Stimulated activated CD4-positive, alpha-beta T cell treated with anti-CD3 and anti-CD28 coated beads, Interleukin-2, amount 100 ng/mL, for 4 hours (primary cell): ENCODE measurements at places on chromosomes 6 and 20.

DNA sequence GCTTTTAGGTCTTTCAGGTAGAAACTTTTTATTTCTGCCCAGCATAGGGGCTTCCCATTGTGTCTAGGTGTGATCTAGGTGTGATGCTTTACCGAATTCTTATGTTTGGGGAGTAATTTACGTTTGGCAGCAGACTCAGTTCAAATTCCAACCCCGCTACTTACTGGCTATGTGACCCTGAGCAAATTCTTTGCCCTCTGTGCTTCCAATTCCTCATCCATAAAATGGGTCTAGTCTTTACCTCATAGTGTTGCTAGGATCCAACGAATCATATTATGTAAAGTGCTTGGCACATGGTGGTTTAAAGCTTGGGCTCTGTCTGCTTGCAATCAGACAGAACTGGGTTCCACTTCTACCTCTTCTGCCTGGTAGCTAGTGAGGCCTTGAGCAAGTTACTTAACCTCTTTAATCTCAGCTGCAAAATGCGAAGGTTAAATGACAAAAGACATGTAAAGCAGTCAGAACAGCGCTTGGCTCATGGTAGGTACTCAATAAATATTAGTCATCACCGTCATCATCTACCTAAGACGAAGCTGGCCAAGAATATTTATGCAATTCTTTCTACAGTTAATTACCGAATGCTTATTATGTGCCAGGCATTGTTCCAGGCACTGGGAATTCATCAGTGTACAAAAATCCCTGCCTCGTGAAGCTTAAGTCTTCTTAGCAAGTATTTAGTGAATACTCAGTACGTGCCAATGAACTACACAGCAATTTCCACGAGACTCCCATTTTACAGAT lies 1.0 kb downstream of the NSFL1C start:
- DNase-seq: no peak

DNA sequence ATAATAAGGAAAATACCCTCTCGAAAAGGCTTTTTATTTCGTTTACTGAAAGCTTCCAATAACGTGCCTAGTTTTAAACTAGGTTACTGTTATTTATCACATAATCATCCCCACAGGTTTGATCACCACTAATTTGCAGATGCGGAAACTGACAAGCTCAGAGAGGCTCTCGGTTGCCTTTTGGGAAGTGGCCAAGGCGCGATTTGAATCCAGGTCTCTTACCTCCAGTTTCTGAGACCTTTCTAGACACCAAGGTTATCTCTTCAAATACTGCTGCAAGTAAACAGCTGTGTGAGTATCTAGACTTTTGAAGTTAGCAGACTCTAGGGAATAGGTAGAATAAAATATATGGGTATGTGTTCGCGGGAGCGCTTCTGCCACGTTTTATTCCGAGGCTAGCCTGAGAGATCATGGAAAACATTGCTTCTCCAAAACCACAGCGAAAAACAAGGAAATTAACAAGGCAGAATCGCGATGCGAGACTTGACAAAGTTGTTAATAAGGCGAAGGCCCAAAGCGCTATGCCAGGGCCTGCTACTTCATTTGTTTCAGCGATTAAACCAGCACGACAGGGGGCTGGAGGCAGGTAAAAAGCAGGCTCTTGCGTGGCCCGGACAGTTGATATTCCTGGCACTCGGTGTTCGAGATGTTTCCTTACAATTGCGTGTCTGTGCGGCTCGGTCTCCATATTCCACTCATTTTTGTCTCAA lies 1.8 kb upstream of the JARID2 start:
- no peak for DNase-seq

DNA sequence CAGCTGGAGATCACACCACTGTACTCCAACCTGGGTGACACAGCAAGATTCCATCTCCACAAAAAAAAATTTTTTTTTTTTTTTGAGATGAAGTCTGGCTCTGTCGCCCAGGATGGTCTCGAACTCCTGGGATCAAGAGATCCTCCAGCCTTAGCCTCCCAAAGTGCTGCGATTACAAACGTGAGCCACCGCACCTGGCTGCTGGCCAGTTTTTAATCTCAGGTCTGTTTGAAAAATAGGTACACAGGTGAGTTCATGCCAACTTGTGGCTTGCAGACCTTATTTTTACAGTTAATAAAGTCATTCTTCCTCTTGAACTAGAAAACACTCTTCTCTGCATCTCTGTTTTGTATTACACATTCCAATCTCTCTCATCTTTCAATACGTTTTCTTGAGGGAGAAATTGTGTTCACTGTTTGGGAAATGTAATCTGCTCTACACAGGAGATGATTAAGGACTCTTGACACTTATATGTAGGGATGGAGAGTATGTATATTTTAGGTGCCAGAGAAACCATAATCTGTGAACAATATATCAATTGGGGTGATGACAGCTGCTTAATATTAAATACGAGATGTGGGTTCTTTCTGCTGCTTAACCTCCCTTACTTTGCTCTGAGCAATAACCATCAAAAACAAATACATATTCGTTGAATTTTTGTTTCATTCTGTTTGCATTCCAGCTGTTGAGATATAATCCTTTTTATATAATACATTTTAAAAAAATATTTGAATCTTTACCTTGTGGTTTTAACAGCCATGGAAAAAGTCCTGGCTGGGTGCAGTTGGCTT lies 17.7 kb upstream of the RIPOR3 start:
- DNase-seq: no peak

DNA sequence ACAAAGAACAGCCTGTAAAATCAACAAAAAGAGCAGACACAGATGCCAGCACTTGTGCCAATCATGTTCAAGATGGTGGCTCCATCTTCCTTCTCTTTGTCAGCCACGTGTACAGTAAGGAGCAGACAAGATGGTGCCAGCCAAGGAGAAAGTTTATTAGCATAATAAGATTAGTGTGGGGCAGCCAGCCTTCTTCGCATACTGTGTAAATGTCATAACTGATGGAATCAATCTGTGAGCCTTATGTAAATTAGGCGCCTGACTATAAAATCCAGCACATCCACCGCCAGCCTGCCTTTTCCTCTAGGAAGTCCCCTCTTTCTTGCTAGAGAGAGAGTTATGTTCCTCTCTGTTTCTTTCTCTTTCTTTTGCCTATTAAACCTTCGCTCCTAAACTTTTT lies 99.7 kb upstream of the RALGAPA2 start:
- DNase-seq: no peak

GRCh38 chr20:47799116-47799715 lies 13.9 kb upstream of the SULF2 start:
- no peak for DNase-seq

GRCh38 chr20:1842281-1842680 lies 52.9 kb upstream of the SIRPA start:
- no peak for DNase-seq

GRCh38 chr20:40305303-40305702 lies 383.7 kb downstream of the MAFB start:
- DNase-seq: no peak

GRCh38 chr20:2816583-2817340 lies 598 bp downstream of the TMEM239 start:
- DNase-seq: no peak

DNA sequence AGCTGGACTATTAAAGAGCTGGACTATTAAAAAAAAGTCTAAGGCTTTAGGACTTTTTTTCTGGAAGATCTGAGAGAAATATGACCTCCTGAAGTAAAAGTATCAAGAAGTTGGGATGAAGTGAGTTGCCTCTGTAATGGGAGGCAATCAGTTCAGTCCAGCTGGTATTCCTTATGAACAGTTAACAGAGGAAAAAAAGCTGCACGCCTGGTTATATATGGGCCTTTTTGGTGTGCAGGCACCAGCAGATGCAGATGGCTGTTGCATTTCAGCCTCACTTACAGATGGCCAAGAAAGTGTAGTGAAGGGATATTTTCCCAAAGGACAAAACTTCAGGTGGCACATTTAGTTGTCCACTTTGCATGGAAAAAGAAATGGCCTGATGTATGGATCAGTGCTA lies 70.3 kb upstream of the ELOVL5 start:
- no peak for DNase-seq

DNA sequence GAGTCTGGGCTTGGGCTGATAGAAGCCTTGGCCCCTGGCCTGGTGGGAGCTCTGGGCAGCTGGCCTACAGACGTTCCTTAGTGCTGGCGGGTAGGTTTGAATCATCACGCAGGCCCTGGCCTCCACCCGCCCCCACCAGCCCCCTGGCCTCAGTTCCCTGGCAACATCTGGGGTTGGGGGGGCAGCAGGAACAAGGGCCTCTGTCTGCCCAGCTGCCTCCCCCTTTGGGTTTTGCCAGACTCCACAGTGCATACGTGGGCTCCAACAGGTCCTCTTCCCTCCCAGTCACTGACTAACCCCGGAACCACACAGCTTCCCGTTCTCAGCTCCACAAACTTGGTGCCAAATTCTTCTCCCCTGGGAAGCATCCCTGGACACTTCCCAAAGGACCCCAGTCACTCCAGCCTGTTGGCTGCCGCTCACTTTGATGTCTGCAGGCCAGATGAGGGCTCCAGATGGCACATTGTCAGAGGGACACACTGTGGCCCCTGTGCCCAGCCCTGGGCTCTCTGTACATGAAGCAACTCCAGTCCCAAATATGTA lies 957 bp upstream of the VEGFA start:
- no peak for DNase-seq

DNA sequence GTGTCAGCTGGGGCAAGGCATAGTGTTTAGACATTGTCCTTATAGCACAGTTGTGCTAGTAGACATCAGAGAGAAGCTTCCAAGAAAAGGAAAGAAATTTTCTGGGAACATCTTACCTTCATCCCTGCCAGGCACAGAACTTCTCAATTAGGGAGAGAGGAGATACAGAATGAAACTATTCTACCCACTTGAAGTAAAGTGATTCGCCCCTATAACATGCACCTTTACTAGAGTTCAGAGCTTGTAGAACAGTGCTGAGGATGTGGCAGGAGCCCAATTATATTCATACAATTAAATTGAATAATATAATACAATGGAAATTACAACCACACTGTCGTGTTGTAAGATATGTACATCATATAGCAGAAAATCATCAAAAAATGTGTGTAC lies 1063.9 kb upstream of the CITED2 start:
- no peak for DNase-seq

- no peak for DNase-seq
These were observed 105.9 kb downstream of the ADTRP start for GRCh38 chr6:11672669-11673068.

DNA sequence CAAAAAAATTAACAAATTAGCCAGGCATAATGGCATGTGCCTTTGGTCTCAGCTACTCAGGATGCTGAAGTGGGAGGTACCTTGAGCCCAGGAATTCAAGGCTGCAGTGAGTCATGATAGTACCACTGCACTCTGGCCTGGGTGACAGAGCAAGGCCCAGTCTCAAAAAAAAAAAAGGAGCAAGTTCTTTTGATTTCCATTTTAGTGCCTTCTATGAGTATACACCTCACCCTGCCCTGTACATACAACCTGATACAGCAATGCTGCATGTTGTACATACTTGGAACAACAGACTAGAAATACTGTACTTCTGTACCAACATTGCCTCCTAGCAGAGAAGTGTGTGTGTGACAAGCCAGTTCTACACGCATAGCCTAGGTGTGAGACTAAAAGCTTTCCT lies 97.3 kb upstream of the CARMIL1 start:
- no peak for DNase-seq

DNA sequence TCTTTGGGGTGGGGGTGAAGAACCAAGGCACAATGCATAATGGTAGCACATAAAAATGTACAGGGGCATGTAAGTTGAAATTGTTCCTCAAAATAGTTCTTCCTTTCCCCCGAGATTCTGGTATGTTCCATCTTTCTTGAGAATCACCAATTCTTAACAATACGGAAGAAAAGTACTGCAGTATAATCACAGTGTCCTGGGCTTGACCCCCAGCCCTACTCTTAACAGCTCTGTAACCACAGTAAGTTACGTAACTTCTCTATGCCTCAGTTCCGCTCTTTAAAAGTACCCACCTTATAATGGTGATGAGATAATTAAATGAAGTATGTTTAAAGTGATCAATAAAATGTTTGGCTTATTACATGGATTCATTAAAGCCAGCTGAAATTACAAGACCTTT lies 104.5 kb downstream of the SMLR1 start:
- DNase-seq: no peak

- DNase-seq: no peak
These were observed 1.5 kb upstream of the VEGFA start for GRCh38 chr6:43768506-43768860.

DNA sequence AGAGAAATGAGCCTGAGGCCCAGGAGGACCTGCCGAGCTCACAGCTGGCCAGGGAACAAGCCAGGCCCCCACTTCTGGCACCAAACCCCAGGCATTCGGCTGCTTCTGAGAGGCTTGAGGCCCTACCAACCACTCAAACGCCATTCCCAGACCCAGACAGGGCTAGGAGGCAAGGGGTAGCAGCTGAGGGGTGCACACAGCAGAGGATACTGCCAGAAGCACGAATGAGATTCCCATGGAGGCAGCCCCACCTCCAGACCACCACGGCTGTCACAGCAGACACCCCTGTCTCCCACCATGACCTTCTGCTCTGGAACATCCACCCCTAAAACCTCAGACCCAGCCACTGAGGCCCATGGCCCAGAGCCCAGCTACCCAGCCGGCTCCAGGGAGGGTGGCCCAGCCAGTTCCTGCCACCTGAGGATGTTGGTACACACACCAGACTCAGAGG lies 36.1 kb downstream of the NTSR1 start:
- no peak for DNase-seq

- no peak for DNase-seq
These were observed 165.6 kb downstream of the KCNQ5 start for GRCh38 chr6:72787391-72788031.

GRCh38 chr6:13573669-13574110 lies 711 bp upstream of the SIRT5 start:
- DNase-seq: no peak

DNA sequence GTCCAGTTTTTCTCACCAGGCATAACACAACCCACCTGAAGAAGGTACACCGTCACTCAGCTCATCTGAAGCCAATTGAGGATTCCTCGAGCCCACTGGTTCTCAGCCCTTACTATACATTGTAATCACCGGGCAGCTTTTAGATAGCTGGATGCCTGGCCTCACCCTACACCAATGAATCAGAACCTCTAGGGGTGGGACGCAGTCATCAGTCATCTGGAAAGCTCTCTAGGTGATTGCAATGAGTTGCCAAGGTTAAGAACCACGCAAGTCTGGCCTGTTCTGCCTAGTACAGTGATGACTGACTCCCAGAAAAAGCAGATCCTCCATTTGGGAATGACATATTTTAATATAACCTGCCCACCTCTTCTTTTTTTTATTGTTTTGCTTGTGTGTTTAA lies 41.1 kb downstream of the MC3R start:
- no peak for DNase-seq

- no peak for DNase-seq
These were observed 36.4 kb upstream of the MYB start for GRCh38 chr6:135144673-135145062.

GRCh38 chr6:158666628-158667359 lies 16.9 kb downstream of the SYTL3 start:
- DNase-seq: no peak

- no peak for DNase-seq
These were observed 16.2 kb downstream of the DAAM2 start for GRCh38 chr6:39808346-39808745.

- no peak for DNase-seq
These were observed 14.9 kb upstream of the TTPAL start for GRCh38 chr20:44460795-44461141.

- DNase-seq: no peak
These were observed 243.0 kb upstream of the KHDRBS2 start for GRCh38 chr6:62528894-62529526.
